ENCODE measurements at places on chromosomes 11 and 22.

DNA sequence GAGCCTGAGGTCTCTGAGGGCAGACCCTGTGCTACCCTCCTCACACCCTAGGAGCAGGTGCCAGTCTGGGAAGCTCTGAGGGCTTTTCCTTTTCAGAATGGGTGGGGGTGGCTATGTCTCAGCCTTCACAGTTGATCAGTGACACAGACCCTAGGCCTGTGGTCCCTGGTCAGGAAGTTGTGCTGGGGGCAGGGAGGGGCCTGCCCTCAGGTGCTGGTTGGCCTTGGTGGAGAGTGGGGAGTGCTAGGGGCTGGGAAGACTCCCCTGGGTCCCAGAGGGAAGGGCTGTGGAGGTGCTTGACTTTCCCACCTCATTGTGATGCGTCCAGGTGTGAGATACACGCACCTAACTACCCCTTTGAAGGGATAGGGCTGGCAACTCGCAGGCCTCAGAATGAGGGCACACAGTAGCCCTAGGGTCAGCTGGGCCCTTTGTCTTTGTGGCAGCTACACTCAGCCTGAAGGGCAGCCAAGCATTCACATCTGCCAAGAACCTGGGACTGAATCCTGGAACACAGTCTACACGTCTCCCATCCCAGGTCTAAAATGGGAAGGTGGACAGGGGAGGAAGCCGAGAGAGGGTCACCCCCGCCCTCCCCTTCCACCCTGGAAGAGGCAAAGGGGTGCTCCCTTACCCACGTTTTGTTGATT lies 31.2 kb upstream of the ATXN10 start:
- DNase-seq, result no peak

DNA sequence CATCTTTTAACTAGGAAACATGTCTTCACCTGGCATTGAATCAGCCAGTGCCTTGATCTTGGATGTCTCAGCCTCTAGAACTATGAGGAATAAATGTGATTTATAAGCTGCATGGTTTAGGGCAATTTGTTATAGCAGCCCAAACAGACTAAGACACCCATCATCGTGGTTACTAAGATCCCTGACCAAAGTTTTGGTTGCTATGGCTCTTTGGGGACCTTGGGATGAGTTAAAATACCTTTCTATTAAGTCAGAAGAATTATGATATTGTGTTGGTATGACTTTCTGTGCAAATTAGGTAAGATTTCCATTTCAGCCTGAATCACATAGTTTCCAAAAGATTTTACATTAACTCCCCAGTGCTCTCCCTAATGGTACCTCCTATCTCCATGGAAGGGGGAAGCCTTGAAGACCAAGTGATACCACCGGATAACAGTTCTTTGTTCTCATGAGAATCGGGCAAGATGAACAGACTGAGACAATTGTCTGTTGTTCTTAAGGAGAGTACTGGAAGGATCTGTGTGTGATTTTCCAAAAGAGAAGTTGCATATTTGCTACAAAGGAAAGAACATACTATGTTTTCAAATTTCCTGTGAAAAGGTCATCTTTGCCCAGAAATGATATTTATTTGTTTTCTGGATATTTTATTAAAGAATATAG lies 60.4 kb upstream of the UBASH3B start:
- no peak for DNase-seq

DNA sequence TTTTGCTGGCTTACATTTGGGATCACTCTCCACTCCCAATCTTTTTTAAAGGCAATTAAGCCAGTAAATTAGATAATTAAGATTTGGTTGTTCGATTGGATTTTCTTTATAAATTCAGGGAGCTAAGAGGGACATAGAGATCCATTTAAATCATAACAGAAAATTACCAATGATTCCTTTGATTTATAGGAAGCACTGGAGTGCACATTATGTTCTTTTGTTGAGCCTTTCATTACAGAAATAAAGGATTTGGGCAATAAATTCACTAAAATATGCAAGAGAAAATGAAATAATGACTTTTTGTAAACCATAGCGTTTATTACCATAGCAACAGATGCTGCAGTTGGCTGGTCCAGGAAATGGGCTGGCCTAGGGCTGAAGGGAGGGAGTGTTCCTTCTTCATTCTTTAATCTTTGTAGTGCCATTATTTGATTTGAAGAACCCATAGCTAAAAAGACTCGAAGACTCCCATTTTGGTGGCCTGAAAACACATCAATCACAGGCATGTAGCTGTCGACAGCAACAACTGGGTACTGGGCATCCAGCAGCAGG lies 73.0 kb downstream of the C2CD3 start:
- DNase-seq, result no peak

DNA sequence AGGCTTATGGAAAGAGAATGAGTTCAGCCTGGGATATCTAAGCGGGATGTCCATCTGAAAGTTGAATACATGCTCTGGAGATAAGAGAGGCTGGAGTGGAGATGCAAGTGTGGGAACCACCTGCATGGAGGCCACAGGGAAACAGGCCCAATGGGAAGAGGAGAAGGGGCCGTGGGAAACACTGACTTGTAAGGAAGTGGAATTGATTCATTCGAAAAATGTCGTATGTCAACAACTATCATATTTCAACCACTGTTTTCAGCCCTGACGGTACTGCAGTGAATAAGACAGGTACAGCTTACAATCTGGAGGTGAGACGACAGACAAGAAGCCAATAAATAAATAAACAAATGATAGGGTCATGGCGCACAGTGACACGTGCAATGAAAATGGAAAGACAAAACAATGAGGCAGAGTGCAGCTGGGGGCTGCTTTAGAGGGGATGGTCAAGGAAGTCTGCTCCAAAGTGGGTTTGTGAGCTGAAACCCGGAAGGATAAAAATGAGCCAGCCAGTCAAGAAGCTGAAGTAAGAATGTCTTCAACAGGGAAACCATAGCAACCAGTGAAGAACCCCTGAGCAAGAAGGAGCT lies 35.9 kb downstream of the EFCAB6 start:
- DNase-seq, result no peak

All from activated CD8-positive, alpha-beta memory T cell treated with anti-CD3 and anti-CD28 coated beads for 48 hours (primary cell).